ENCODE measurements at places on chromosomes 11 and 22.

- no peak for DNase-seq
Measured at GRCh38 chr11:62885137-62885750, 4.5 kb downstream of the SLC3A2 start.

DNA sequence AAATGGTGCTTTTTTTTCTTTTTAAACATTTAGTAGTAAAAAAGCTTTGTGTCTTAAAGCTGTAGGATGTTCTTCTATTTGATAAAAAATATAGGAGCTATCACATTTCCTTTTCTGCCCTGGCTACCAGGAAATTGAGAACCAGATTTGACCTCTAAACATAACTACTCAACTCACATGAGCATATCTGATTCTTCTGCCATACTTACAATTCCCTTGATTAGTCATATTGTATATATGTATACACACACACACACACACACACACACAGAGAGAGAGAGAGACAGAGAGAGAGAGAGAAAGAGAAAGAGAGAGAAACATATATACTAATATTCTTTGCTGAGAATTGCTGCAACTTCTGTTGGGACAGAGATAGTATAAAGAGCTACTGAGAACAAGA is 23.0 kb upstream of the GDPD4 start:
- no peak for DNase-seq

GRCh38 chr11:73259406-73260126 is 12.6 kb upstream of the P2RY6 start:
- DNase-seq, result no peak

- no peak for DNase-seq
Measured at GRCh38 chr22:30046716-30047363, 33.4 kb upstream of the HORMAD2 start.

DNA sequence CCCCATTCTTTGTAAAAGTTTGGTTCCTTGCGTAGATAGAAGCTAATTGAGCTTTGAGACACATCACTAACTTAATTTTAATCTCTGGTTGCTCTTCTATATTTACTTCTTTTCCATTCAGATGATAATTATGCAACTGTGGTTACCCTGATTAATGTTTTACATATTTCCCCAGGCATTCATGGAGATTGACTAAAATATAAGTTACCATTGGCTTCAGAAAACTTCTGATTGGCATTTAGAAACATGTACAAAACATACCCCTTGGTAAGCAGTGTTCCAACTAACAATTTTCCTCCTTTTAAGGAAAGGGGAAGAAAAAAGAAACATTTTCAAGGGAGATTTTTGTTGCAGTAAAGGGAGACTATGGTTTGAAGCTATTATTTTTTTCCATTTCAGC is 43.9 kb downstream of the FAT3 start:
- DNase-seq, result no peak

- DNase-seq, result no peak
Measured at GRCh38 chr11:115806056-115806455, 301.8 kb upstream of the CADM1 start.

GRCh38 chr11:107702723-107703122 is 9.1 kb downstream of the SLN start:
- DNase-seq, result no peak

DNA sequence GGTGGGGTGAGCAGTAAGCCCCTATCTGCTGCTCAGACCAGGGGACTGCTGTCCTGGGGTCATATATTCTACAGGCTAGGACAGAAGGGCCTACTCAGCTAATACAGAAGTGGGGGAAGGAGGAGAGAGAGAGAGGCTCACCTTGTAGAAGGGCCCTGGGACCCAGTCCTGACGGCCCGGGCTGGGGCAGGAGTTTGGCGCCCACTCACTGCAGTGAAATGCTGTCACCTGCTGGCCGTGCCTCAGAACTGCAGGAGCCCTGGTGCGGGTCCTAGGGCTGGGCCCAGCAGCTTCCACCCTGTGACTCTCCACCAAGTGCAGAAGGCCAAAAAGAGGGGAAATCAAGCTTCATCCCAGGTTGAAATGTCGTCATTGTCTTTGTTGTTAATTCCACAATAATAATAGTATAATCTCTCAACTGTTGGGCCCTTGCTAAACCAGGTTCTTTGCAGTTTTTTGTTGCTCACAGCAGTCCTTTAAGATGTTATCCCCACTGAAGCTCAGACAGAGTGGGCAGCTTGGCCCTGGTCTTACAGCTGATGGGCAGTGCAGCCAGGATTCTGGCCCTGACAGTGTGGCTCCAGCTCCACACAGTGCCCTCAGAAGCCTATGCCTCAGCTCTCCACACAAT is 29.6 kb downstream of the TRIM29 start:
- DNase-seq, result peak; percentile 7

Measured in stimulated activated CD4-positive, alpha-beta T cell treated with anti-CD3 and anti-CD28 coated beads, Interleukin-1b, Interleukin-23, amount 100 ng/mL, for 1 hour (primary cell).